ENCODE measurements at places on chromosomes 11 and 22.

DNA sequence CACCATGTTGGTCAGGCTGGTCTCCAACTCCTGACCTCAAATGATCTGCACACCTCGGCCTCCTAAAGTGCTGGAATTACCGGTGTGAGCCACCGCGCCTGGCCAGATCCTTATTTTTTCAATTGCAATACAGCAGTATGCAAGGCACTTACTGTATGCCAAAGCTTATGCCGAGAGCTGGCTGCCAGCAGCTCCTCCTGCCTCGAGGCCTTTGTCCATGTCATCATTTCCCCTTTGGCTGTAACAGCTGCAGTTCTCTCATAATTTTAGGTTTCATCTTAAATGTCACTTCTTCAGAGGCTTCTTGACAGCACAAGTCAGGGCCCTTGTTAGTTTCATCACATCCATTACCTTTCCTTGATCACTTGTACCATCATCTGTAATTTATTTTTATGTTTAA is 1.5 kb upstream of the SREBF2 start:
- DNase-seq: no peak

DNA sequence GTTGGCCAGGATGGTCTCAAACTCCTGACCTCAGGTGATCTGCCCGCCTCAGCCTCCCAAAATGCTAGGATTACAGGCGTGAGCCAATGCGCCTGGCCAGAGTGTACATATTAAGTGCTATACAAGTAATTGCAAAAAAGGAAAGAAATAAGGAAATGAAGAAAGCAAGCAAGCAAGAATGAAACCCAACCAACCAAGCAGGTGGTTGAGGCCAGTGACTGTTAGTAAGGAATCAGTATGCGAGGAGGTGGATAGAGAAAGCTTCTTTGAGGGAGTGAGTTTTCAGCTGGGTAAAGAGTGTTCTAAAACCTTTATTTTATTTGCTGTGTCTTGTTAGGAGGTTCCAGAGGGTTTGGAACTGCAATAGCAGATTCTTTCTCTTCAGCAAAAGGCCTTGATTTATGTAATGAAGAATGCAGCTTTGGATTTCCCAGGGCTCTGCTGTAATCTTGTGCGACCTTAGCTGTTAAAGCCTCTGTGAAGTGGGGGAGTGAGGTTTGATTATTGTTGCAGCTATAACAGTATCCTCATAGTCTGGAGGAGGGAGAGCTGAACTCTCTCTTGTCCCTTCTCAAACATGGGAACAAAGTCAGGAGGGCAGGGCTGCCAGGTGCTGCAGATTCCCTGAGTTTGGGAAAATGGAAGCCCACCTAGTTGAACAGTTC is 5.7 kb downstream of the AMPD3 start:
- DNase-seq: no peak

DNA sequence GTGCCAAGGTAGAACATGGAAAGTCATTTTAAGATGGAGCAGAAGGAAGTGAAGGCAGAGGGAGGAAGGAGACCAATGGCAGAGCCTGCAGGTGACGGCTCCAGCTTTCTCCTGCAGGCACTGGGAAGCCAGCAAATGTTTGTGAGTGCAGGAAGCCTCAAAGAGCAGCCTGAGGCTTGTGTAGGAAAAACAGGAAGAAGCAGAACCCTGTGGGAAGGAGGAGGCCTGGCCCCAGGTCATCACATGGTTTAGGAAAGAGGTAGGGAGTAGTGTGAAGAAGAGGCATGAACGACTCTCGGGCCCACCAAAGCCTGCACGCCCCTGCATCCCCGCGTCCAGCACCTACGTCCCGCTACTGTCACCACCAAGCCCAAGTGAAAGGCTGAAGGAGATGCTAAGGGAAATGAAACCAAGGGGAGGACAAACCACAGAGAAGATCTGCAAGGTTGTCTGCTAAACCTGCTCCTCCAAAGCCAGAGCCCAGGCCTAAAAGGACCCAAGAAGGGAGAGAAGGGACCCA is 151.5 kb downstream of the CHST1 start:
- DNase-seq: no peak

DNA sequence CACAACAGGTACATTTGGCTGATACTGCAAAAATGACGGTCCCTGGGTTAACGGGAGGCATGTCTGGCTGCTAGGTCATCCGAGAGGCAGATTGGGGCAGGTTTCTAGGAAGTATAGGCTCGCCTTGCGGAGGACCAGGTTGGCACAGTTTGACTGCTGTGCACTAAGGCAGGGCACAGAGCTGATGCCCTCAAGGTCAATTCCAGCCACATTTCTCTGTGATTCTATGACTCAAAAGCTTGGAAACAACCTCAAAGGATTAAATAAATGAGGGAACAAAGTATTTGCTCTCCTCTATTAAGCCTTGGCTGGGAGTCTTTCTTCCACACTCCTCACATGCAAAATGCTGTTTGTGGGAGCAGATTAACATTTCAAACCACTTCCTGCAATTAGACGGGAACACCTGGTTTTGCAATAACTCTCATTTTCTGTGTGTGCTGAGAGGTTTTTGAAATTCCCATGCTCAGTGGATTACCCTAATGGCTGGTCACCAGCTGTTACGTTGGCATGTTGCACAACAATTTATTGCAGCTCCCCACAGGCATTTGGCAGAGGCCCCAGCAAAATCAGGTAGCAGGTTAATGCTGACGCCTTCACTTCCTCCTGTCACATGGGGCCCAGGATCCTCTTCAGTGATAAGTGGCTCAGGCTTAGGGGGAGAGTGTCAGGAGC is 61.0 kb upstream of the PLET1 start:
- DNase-seq: peak; percentile 80

- DNase-seq: no peak
Observed at GRCh38 chr11:8757533-8757932, 74.9 kb downstream of the RPL27A start.

All from NCI-H1417 treated with DMSO at 0.1 percent for 48 hours (cell line).